NCI-H345 (cell line): ENCODE measurements at places on chromosomes 1 and 21.
A peak's percentile ranks its signal among the peaks of the same experiment; 100 is the strongest.

DNA sequence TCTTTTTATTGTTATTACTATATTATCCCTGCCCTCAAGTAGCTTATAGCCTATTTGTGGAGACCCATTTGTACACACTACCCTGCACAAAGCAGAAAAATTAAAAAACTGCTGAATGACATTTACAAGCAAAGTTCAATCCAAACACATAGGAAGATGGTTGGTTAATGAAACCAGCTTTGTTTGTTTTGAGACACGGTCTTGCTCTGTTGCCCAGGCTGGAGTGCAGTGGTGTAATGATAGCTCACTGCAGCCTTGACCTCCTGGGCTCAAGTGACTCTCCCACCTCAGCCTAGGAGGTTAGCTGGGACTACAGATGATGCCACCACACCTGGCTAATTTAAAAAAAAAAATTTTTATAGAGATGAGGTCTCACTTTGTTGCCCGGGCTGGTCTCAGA, 31.6 kb downstream of the TGFB2 start:
- no peak for DNase-seq

DNA sequence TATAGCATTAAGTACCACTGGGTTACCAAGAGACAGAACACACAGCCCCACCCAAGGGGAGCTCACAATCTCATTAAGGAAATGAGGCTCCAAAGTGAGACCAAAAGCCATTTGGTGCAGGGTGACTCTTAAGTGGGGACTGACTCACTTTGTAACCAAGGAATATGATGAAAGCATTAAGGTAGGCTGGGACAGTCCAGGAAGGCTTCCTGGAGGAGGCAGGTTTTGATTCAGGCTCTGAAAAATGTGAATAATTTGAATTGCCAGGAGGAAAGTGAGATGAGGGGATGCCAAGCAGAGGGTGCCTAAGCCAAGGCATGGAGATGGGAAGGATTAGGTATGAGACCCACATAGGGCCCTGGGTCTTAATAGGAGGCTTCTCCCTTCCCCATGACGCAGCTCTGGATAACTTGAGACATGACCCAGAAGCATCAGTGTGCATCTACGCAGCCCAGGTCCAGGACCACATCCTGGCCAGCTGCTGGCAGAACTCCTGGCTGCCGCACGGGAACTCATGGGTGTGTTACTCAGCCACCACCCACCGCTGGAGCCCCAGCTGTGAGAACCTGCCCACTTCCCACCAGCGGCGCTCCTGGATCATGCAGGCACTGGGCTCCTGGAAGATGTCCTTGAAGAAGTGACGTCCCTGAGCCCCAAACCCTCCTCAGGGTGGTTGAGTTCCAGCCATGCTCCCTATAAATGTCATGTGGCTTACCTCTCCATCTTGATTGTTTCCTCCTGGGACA, 5.9 kb upstream of the TTC4 start:
- no peak for DNase-seq

- DNase-seq: no peak
Measured at GRCh38 chr1:164498792-164499191, 60.2 kb upstream of the PBX1 start.

DNA sequence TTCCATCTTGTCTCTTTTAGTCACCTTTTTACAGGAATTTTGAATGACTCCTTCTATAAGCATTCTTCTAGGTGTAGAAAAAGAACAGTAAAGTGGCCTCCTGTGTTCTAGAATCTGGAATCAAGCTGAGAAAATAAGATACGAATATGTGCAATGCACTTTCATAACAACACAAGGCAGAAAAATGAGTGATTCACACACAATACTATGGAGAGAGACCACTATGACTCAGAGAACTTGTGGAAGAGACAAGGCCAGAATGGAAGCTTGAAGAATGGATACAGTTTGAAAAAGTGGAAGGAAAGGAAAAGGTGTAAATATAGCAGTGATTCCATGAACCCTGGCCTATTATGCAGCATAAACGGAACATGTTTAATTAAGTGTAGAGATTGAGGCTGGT, 57.1 kb upstream of the SAMSN1 start:
- no peak for DNase-seq

DNA sequence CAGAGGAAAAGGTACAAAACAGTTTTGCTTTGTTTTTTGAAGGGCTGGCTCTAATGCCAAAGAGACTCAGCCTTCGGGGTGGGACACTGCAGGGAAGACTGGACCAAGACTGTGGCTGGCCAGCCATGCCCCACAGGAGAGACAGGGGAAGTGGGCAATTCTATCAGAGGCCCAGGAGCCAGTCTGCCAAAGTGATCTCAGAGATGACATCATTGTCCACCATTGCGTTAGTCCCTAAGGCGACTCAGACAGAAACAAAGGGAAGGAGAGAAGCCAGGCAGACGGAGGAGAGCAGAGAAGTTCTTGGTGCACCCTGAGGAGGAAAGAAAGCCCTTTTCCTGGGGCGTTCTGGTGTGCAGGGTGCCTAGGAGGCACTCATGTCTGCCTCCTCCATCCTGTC, 26.4 kb downstream of the OPTC start:
- no peak for DNase-seq

DNA sequence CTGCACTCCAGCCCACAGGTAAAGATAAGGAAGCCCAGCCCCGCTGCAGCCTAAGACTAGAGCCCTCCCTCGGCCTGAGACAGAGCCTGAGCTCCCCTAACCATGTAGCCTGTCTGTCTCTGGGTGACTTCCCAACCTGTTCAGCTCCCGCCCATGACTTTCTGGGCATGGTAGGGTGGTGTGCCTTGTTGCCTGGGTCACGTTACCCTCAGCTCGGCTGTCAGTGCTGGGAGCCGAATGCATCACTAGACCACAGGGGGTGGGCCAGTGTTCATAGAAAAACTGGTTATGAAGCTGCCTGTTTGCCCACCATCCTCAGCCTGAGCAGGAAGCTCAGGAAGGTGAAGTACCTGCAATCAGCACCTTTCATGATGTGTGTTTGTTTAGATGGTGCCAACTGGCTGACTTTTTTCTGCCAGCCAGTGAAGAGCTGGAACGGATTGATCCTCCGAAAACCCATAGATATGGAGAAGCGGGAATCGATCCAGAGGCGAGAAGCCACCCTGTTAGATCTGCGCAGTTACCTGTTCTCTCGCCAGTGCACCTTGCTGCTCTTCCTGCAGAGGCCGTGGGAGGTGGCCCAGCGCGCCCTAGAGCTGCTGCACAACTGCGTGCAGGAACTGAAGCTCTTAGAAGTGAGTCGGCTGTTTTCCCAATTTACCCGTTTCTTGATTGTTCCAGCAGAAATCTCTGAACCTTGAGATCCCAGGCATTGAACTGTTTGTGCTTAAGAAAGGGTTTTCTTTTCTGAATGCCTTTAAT, 43.9 kb upstream of the PWP2 start:
- DNase-seq: no peak

DNA sequence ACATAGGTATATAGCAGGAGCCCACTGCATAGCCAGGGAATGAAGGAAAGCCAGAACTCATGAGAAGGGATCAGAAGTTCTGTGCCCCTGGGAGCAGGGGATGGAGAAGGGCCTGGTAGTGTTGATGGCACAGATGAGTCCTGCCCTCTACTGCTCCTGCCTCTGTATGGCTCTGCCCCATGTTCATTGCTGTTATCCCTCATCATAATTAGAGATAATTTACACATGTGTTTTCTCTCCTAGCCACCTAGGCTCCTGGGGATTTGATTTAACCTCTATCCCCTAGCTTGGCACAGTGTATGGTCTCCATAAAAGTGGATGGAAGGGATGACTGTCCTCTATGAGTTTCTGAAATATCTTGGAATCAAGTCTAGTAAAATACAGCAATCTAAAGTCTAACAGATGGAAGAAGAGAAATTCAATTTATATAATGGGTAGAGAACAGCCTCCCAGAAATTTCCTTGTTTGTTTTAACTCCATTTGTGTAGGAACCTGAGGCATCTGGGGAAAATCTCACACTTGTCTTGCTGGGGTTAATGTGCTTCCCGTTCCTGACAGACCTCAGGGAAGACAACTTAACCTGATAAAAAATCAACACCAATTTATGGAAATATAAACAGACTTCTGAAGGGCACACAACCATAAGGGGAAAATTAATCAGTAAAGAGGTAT, 393.8 kb downstream of the HHAT start:
- DNase-seq: no peak

GRCh38 chr1:207026104-207026534, 6.4 kb downstream of the C1orf116 start:
- DNase-seq: no peak

DNA sequence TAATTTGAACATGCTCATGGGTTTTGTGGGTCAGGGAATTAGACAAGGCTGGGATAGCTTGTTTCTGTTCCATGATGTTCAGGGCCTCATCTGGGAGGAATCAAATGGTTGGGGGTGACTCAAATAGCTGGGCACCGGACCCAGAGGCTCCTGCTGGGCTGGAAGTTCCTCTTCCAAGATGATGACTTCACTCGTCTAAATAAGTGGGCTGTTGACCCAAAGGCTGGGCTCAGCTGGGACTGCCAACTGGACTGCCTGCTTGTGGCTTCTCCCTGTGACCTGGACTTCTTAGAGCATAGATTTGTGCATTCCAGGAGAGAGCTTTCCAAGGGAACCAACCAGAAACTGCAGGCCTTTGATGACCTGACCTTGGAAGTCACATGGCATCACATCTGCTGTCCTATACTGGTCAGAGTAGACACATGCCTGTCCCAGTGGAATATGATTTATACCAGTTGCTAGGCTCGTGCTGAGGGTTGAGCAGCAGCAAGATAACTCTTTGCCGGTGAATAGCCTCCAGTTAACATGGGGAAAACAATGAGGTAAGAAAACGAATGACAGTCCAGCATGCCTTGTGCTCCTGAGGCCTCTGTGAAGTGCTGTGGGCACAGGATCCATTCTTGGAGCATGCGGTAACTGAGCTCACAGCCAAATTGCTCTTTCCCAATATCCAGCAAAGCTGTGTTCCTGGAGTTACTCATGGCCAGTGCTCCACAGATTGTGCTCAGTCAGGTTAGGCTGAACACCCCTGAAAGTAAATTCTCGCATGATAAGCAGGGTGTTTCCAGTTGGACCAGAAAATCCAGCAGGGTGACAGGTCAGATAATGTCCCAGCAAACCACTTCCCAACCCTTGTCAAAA, 272.9 kb upstream of the TMEM51 start:
- DNase-seq: no peak

DNA sequence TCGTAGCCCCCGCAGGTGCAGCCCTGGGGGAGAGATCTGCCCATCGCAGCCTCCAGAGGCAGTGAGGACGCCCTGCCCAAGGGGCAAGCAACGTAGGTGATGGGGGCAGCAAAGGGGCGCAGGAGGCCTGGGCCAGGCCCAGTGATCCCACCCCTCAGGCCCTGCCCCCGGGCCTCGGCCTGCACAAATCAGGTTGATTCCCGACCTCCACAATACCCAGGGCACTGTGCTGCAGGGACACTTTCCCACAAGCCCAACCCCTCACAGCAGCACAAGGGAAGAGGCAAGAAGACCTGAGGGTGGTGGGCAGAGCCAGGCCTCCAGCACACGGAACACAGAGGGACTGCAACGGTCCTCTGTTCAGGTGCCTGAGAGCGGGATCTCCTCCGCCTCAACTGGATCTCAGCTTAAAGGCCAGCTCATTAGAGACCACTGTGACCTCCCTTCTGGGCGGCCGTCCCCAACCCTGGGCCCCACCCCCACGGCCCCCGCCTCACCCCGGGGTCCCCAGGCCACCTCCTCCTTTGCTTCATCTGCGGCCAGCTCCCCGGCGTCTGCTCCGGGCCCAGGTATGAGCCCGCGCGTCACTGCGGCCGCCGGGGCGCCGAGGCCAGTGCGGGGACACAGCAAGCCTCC, 812 bp upstream of the ARF1 start:
- no peak for DNase-seq

GRCh38 chr1:247857985-247858619, 1.1 kb downstream of the TRIM58 start:
- DNase-seq: no peak

- peak; percentile 19 for DNase-seq
Measured at GRCh38 chr1:27299385-27300271, 22.3 kb upstream of the TMEM222 start.

DNA sequence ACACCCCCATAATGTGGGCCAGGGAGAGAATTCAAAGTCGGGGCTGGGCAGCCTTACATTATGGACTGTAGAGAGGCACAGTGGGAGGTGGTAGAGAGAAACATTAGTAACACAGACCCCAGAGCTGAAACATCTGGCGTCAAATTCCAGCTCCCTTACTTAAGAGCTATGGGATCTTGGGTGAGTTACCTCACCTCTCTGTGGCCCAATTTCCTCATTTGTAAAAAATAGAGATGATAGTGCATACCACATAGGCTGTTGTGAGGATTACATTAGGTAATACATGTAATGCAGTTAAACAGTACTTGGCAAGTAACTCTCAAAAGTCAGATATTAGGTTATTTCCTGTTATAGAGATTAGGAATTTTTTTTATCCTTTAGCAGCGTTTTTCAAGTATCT, 160.5 kb upstream of the KIAA0040 start:
- no peak for DNase-seq

GRCh38 chr1:165356876-165357275, 361 bp upstream of the LMX1A start:
- DNase-seq: no peak

GRCh38 chr1:34369701-34370455, 193.2 kb downstream of the C1orf94 start:
- DNase-seq: no peak

DNA sequence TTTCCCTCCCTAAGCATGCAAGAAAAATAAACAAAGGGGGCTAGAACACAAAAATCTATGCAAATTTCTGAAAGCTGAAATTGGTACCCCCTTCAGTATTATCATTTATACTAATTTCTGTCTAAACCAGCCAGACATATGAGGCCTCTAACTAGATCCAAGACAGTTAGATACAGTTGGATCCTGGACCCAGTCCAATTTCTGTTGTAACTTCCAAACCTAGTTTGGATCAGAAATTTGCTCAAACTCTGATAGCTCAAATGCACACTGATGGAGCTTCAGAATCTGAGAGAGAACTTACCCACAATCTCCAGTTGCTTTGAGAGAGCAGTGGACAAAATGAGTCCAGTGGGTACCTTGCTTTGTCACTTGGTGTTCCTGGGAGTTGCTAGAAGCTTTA, 11.9 kb downstream of the CEP350 start:
- no peak for DNase-seq

DNA sequence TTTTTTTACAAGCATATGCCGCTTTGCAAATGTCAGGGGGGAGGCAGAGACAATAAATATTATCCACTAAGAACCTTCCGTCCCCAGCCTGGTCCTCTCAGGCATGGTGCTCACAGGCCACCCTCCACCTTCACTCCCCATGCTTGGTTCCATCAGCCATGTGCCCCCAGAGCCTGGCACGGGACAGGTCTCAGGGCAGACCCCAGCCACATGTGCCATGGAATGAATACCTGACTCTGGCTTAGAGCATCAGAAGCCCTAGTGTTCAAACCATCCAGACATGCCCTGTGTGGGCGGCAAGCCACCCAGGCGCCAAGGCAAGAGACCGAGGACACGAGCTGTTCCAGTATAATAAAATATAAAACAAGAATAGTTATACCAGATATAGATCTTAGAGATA, 5.4 kb downstream of the LSS start:
- no peak for DNase-seq

GRCh38 chr21:28112511-28112910, 880.2 kb downstream of the LTN1 start:
- no peak for DNase-seq

- peak; percentile 50 for DNase-seq
Measured at GRCh38 chr1:156025876-156026275, 5.1 kb upstream of the SSR2 start.

- no peak for DNase-seq
Measured at GRCh38 chr1:102084771-102085535, 88.2 kb upstream of the OLFM3 start.

GRCh38 chr1:209012443-209013196, 570.9 kb upstream of the CAMK1G start:
- DNase-seq: peak; percentile 51
